ENCODE measurements at places on chromosomes 11 and 22. TPM values are rescaled to one million over a fixed set of nuclear protein-coding genes. Genes with fewer than 3 reads are reported as not detected.
A peak's percentile ranks its signal among the peaks of the same experiment; 100 is the strongest.

Gene MUC5AC
- total RNA-seq: not detected

Gene GNG3
- not detected for total RNA-seq

Gene DDI1
- total RNA-seq: not detected

Gene CLDN5
- total RNA-seq: not detected

Gene HSD17B12
- total RNA-seq: 89.1 TPM

Gene TAF10
- total RNA-seq: 189 TPM

- peak overlapping the region; percentile 98 for H3K4me3 ChIP-seq
- DNase-seq: peak; percentile 13
- H3K36me3 ChIP-seq: peaks cover 23% of the 10 kb centered on the region
Measured at GRCh38 chr11:65083134-65083833, 556 bp downstream of the CDCA5 start.

GRCh38 chr22:36480941-36481392, 473 bp downstream of the TXN2 start:
- peak overlapping the region; percentile 99 for H3K27ac ChIP-seq
- peaks cover 19% of the 10 kb centered on the region for H3K36me3 ChIP-seq
- peaks cover 9% of the 10 kb centered on the region for H3K4me1 ChIP-seq

GRCh38 chr11:122663764-122664163, 8.2 kb downstream of the UBASH3B start:
- H3K27me3 ChIP-seq: no peaks in the 10 kb centered on the region
- H3K36me3 ChIP-seq: peaks cover 14% of the 10 kb centered on the region
- DNase-seq: no peak
- peaks cover 94% of the 10 kb centered on the region for H3K4me1 ChIP-seq

- H3K27ac ChIP-seq: no peak overlapping the region
- no peak for DNase-seq
- H3K4me1 ChIP-seq: no peaks in the 10 kb centered on the region
- peaks cover 15% of the 10 kb centered on the region for H3K27me3 ChIP-seq
- no peaks in the 10 kb centered on the region for H3K36me3 ChIP-seq
Measured at GRCh38 chr11:1571760-1572196, 293 bp downstream of the DUSP8 start.

GRCh38 chr22:46119729-46120419, 30.5 kb upstream of the PPARA start:
- peaks cover 57% of the 10 kb centered on the region for H3K27me3 ChIP-seq
- DNase-seq: peak; percentile 48
- peak overlapping the region; percentile 52 for H3K4me3 ChIP-seq
- H3K27ac ChIP-seq: peak overlapping the region; percentile 74
- no peaks in the 10 kb centered on the region for H3K36me3 ChIP-seq

- peak overlapping the region; percentile 84 for H3K27ac ChIP-seq
- peaks cover 64% of the 10 kb centered on the region for H3K4me1 ChIP-seq
- DNase-seq: peak; percentile 60
- peak overlapping the region; percentile 77 for H3K4me3 ChIP-seq
Measured at GRCh38 chr11:86938900-86939880, 16.0 kb downstream of the FZD4 start.

DNA sequence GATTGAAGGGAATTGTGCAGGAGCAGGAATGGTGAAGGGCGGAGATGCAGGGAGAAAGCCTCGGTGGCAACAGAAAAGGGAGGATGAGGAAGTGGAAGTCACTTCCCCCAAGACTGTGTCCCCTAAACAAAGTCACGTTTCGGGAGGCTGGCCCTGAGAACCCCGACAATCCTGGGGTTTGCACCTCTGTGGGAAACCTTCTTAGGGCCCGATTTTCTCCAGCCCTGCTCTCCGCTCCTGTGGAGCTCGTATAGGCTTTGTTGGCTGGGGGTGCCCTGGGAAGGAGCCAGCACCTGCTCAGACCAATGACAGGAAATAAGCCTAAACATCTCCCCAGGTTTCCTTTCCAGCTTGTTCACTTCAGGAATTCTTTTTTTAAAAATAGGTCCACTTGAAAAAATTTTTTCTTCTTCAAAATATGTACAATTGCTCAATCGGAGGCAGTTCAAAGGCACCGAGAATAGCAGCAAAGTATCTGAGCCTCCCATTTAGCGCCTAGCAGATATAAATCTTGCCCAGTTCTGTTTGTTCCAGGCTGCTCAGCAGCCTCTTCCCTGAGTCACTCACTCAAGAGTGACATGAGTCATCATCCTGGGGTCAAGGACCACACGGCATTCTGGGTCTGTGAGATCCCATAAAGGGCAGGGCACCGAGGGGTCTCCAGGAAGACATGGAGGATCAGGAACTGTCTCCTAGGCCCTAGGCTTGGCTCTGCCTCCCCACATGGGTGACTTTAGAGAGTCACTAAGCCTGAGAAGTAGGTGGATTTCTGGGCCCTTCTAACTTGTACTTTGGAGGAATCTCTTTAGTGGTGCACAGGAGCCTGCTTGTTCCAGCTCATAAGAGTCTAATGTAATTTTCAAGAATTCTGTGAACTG, 34.0 kb downstream of the IRAG1 start:
- H3K36me3 ChIP-seq: peaks cover 20% of the 10 kb centered on the region
- DNase-seq: peak; percentile 97
- peaks cover 10% of the 10 kb centered on the region for H3K27me3 ChIP-seq
- H3K4me3 ChIP-seq: peak overlapping the region; percentile 43

DNA sequence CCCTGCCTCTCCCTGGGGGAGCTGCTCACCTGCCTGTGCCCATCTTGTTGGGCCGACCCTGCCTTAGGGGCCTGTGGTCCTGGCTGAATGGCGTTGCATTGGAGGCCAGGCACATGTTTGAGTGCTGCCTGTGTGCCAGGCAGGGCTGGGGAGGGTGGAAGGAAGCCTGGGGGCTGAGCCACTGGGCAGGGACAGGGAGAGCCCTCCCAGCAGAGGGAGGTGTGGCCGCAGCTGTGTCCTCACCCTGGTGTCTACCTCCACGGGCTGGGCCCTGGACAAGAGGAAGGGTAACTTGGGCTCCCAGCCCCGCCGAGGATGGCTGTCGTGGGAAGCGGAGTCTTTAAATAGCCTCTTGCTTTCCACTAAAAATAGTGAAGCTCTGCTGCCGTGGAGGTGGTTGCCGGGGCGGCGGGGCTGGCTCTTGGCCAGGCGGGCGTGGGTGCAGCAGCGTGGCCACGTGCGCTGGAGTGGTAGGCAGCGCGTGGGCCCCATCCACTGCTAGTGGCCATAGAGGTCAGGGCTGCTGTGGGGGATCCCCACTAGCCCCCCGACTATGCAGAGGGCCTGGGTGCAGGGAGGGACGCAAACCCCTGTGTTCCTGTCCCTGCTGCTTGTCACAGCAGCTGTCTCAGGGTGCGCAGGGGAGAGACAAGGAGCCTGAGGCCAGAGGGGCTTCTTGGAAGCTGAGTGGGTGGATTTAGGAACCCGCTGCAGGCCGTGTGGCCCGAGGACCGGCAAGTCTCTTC, 6.2 kb downstream of the ZDHHC8 start:
- no peak overlapping the region for H3K27ac ChIP-seq
- H3K4me1 ChIP-seq: peaks cover 25% of the 10 kb centered on the region
- no peak overlapping the region for H3K4me3 ChIP-seq
- no peak for DNase-seq
- peaks cover 2% of the 10 kb centered on the region for H3K27me3 ChIP-seq

DNA sequence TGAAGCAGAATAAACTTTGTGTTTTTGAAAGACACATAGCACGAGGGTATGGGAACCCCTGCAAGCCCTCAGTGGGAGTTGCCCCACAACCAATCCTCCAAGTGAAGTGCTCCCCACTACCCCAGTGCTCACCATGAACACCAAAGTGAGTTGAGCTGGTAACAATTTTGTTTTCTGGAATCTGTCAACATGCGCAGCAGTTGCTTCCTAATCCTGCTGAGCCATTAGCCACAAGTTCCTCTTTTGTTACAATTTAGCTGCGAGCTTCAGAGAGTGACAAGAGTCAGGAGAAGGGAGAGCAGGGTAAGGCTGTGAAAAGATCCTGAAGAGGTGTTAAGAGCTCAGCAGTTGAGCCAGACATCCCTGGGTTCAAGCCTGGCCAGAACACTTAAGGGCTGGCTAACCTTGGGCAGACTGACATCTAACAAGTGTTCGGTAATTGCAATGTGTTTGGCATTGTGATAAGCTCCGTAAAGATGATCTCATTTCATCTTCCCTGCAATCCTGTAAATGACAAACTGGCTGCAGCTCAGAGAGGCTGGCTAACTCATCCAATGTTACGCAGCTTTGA, 24.1 kb upstream of the ASPHD2 start:
- H3K27ac ChIP-seq: no peak overlapping the region
- 0 out of 2 replicates have a peak overlapping the region, but pooled peaks have one; percentile 14 for H3K4me3 ChIP-seq
- peaks cover 27% of the 10 kb centered on the region for H3K27me3 ChIP-seq
- no peak for DNase-seq

GRCh38 chr11:64036087-64037026, 626 bp downstream of the FLRT1 start:
- peaks cover 15% of the 10 kb centered on the region for H3K27me3 ChIP-seq
- peak; percentile 10 for DNase-seq
- no peak overlapping the region for H3K27ac ChIP-seq
- no peaks in the 10 kb centered on the region for H3K36me3 ChIP-seq
- peaks cover 5% of the 10 kb centered on the region for H3K4me1 ChIP-seq
- no peak overlapping the region for H3K4me3 ChIP-seq

DNA sequence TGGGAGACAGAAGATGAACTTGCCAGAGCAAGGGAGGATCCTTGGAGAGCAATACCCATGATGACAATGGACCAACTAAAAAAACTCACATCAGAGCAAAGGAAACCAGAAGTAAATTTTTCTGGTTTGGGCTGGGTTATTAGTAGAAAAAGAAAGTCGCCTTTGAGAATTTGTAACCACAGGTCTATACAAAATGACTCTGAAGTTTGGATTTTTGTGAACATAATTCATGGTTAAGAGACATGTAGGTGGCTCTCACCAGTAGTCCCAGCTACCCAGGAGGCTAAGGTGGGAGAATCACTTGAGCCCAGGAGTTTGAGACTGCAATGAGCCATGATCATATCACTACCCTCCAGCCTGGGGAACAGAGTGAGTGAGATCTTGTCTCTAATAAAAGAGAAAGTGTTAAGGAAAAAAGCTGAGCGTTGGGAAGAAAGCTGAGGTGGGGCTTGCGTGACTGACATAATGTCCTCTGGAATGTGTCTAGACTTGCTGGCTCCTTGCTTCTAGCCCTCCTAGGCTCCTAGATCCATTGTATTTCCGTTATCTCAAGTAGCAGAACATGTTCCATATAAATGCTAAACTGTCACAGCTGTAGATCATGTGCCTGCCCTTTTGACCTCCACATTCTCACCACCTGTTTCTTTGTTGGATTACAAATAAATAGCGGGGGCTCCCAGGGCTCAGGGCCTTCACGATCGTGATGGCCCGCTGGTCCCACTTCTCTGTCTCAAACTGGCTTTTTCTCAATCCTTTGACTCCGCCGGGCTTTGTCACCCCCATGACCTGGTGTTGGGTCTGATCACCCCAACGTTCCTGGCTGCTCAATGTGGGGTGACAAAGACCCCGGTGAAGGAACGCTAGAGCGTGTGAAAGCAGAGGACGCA, 56.2 kb upstream of the SC5D start:
- H3K27ac ChIP-seq: peak overlapping the region; percentile 85
- peaks cover 9% of the 10 kb centered on the region for H3K27me3 ChIP-seq
- no peaks in the 10 kb centered on the region for H3K36me3 ChIP-seq
- peaks cover 71% of the 10 kb centered on the region for H3K4me1 ChIP-seq
- peak overlapping the region; percentile 82 for H3K4me3 ChIP-seq
- peak; percentile 34 for DNase-seq

DNA sequence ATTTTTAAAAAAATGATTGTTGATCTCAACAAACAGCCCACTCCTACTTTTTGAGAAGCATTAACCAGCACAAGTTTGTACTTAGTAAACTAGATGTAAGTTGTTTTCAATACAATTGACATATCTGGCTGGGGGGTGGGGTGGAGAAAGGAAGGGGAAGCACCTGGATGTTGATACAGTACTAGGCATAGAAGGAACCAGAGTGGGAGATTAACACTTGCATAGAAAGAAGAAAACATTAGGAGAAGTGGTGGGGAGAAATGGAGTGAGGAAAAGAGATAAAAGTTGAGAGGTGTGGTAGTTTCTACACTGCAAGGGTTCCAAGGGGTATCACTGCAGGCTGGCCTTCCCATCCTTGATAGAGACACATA, 10.6 kb upstream of the GAB2 start:
- no peak for DNase-seq
- no peak overlapping the region for H3K4me3 ChIP-seq
- H3K27me3 ChIP-seq: no peaks in the 10 kb centered on the region
- H3K4me1 ChIP-seq: peaks cover 37% of the 10 kb centered on the region
- no peak overlapping the region for H3K27ac ChIP-seq

GRCh38 chr11:2625183-2625582, 74.6 kb downstream of the KCNQ1OT1 start:
- no peak overlapping the region for H3K4me3 ChIP-seq
- H3K36me3 ChIP-seq: no peaks in the 10 kb centered on the region
- H3K27ac ChIP-seq: no peak overlapping the region
- DNase-seq: no peak
- no peaks in the 10 kb centered on the region for H3K4me1 ChIP-seq
- peaks cover 8% of the 10 kb centered on the region for H3K27me3 ChIP-seq

DNA sequence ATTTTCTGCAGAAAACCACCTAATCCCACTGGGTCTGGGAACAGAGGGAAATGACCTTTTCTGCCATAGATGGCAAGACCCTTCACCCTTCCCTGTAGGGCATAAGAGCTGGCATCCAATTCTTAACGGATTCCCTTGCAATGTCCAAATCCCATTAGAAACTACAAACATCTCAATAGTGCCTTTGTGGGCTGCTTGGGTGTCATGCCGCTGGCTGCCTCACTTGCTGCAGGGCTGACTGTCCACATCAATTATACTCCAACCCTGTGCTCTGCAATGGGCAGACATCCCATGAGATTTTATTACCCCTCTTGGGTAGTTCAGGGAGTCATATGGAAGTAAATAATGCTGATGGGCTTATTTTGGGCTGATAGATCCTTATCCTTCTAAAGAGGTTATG, 7.3 kb downstream of the GRAP2 start:
- no peaks in the 10 kb centered on the region for H3K36me3 ChIP-seq
- H3K4me1 ChIP-seq: peaks cover 7% of the 10 kb centered on the region

- H3K4me1 ChIP-seq: no peaks in the 10 kb centered on the region
- H3K36me3 ChIP-seq: no peaks in the 10 kb centered on the region
- no peak overlapping the region for H3K27ac ChIP-seq
- no peaks in the 10 kb centered on the region for H3K27me3 ChIP-seq
Measured at GRCh38 chr11:20894296-20894695, 224.9 kb downstream of the NELL1 start.

DNA sequence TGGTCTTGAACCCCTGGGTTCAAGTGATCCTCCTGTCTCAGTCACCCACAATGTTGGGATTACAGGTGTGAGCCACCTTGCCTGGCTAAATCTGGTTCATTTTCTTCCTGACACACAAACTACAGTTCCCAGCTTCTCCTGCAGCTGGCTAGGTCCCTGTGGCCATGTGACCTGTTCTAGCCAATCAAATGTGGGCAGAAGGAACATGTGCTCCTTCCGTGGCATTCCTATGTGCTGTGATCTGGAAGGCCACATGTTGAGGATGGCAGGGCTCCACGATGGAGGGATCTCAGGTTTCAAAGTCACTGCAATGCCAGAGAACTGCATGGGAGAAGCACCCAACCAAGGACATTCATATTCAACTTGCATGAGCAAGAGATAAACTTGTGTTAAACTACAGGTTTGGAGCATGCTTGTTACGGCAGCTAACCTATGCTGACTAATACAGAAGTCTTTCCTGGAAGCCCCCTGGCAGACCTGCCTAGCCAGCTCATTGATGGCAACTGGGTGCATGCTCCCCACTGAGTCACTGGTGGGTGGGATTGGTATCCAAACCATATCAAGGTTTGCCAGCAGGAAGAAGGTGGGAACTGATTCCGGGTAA, 86.0 kb downstream of the RPS6KA4 start:
- H3K27me3 ChIP-seq: peaks cover 37% of the 10 kb centered on the region
- peaks cover 21% of the 10 kb centered on the region for H3K4me1 ChIP-seq
- DNase-seq: peak; percentile 11
- no peak overlapping the region for H3K4me3 ChIP-seq

- peak within 1 kb of the TSS; percentile 71 for H3K27ac ChIP-seq
- peak within 1 kb of the TSS; percentile 98 for H3K4me3 ChIP-seq
- peaks cover 60% of the 10 kb centered on the region for H3K4me1 ChIP-seq
- H3K27me3 ChIP-seq: peaks cover 5% of the 10 kb centered on the region
- H3K36me3 ChIP-seq: peaks cover 16% of the 10 kb centered on the region
Measured at GRCh38 chr11:86800076-86800959, at the start of gene PRSS23. Gene PRSS23, plus strand, starts transcription at chr11:86800542. Its CDS starts 7,102 bp downstream, at chr11:86807644.
